Kidney epithelial cell (primary cell): ENCODE measurements at places on chromosomes 1 and 21. TPM values are rescaled to one million over a fixed set of nuclear protein-coding genes. Genes with fewer than 3 reads are reported as not detected.

DNA sequence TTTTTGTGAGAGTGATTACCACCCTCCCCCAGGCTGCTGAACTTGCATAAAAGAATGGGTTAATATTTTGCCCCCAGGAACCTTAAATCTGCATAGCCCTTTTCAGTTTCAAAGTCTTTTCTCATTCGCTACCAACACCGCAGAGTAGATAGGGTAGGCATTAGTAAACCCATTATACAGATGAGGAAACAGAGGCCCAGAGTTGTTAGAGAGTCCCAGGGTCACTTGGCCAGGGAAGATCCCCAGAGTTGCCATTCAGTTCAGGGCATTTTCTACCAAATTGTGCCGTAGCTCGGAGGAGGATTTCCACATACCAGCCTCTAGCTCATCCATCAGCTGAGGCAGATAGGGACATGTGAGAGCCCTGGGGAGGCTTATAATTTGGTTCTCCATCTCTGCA, 40.5 kb downstream of the NEK2 start:
- DNase-seq = no peak

- no peak for DNase-seq
Observed at GRCh38 chr1:220924331-220924970, 45.2 kb downstream of the HLX start.

The PTAFR gene
- 1.8 and 2.3 TPM in 2 replicates for total RNA-seq

The CHI3L2 gene
- total RNA-seq = 3.2 and 7.5 TPM in 2 replicates

The PNRC2 gene
- 95.9 and 102 TPM in 2 replicates for total RNA-seq

GRCh38 chr1:34617321-34618118, 137.3 kb upstream of the GJB5 start:
- DNase-seq = no peak

The EPHA10 gene
- total RNA-seq = 0.13 and 0.55 TPM in 2 replicates

DNA sequence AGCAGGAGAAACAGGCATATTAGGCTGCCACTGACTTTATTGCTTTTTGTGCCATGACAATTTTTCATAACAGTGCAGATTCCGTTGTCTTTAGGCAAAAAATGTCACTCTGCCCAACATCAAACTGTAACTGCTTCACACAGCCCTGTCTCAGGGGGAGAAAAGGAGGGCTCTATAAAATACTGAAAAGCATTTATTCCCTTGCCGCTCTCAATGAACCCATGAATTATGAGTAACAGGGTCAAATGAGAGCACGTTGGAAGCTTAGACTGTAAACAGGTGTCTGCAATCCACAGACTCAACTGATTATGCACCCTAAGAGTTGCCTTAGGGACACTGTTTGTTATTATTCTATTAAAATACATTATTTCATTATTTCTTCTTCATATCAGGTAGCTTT, 292.1 kb upstream of the FMN2 start:
- DNase-seq = no peak

GRCh38 chr1:155035936-155036335, 2.3 kb downstream of the DCST1 start:
- DNase-seq = no peak

DNA sequence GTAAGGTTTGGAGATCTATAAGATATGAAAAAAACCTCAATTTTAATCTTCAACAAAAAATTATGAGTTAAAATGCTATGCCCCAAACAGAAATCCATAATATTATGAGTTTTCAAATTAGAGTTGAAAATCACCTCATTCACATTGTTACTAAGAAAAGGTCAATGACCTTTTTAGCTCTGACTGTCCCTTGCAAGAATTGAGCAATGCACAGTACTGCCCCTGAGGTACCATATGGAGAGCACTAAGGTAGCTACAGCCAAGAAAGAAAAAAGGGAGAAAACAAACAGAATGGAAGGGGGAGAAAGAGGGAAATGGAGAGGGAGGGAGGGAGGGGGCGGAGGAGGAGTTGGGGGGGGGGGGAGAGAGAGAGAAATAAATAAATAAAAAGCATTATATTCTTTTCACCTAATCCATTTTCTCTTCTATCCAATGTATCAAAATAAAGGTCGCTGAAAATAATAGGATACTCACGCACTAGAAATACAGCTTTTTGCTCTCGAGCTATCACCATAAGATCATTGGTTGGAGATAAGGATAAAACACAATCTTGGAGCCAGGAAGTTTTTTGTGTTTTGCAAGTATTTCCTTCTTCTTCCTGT, 58.8 kb downstream of the RAB3GAP2 start:
- DNase-seq = no peak

GRCh38 chr21:46097336-46098293, at the start of gene COL6A2:
COL6A2 (plus strand) TSS chr21:46098112.
- no peak for DNase-seq

- no peak for DNase-seq
Observed at GRCh38 chr1:229281339-229281926, 10.5 kb downstream of the RAB4A start.

GRCh38 chr1:118007391-118007790, 77.9 kb downstream of the WDR3 start:
- no peak for DNase-seq

The PGLYRP3 gene
- not detected in 2 replicates for total RNA-seq

- no peak for DNase-seq
Observed at GRCh38 chr1:110239441-110240430, 29.6 kb downstream of the KCNC4 start.

DNA sequence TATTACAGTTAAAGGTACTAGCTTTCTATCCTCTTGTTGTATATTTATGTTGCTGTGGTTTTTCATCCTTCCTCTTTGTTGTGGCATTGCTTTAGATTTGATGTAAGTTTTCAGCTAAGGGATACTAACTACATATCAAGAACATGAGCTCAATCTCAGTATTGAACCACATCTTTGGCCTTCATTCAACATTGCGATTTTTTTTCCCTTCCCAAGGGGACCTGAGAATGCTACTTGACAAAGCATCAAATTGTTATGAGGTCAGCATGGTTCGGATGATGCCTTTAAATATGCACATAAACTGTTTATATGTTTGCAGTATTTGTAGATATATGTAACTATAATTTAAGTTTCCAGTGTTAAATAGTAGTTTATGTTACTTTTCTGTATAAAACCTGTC, 31.7 kb upstream of the GPR88 start:
- DNase-seq = no peak

DNA sequence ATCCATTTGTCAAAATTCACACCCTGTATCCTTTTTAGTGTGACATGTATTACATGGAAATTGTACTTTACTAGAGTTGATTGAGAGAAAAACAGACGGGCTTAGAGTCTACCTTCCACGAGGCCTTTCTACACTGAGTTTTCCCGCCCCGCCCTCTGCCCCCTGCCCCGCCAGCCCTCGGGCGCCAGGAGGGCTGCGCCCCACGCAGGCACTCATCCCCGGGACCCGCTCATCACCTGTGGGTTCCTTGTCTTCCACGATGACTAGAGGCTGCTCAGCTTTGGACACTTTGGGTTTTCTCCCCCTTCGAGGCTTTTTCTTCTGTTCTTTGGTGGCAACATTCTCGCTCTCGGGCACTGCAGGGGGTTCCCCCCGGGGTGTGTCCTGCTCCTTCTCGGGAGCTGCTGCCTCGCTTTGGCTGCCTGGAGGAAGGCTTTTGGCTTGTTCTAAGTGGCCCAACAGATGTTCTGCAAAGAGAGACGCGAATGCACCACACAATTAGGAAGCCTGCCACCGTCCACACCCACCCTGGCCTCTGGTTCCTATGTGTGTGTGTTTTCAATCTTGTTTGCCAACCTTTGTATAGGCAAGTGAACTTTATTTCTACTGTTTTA, 39.6 kb downstream of the PRDM15 start:
- no peak for DNase-seq

The SFN gene
- 85.8 and 89.0 TPM in 2 replicates for total RNA-seq

The ADGRL4 gene
- total RNA-seq = 21.8 and 23.8 TPM in 2 replicates

- DNase-seq = no peak
Observed at GRCh38 chr1:115219927-115220326, 118.1 kb downstream of the NGF start.

The DNAJB4 gene
- total RNA-seq = 7.3 and 8.1 TPM in 2 replicates

The NEK2 gene
- 4.3 and 4.4 TPM in 2 replicates for total RNA-seq

- no peak for DNase-seq
Observed at GRCh38 chr1:98222706-98223105, 301.9 kb upstream of the DPYD start.

DNA sequence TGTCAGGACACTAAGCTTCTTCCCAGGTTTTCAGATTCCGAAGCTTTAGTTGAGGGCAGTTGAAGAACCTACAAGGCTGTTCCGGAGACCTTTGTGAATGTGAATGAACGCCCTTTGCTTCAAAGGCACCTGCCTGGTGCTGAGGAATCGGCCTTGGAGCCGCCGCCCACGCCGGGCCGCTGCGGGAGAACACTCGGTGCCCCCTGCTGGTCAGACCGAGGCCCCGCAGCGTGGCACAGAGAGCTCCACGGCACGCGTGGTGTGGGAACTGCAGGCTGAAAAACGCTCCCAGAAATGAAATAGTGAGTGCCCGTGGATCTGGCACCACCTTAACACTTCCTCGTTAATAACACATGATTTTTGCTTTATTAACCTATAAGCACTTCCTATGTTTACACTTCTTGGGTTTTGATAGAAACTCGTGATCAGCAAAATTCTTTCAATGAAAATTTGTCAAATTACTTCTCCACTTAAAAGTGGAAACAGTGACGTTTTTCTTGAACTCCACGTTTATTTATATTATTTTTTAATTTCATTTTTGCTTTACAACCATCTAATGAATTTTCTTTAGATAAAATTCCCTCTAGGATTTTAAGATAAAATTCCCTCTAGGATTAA, 460.6 kb downstream of the DSCAM start:
- no peak for DNase-seq

- no peak for DNase-seq
Observed at GRCh38 chr1:150976401-150976821, 1.8 kb upstream of the CERS2 start.

The GPR37L1 gene
- total RNA-seq = 0.04 and 0.07 TPM in 2 replicates

The DYNLT4 gene
- total RNA-seq = 0.25 and 0.41 TPM in 2 replicates

- no peak for DNase-seq
Observed at GRCh38 chr1:53110370-53111072, 31.9 kb downstream of the SLC1A7 start.

DNA sequence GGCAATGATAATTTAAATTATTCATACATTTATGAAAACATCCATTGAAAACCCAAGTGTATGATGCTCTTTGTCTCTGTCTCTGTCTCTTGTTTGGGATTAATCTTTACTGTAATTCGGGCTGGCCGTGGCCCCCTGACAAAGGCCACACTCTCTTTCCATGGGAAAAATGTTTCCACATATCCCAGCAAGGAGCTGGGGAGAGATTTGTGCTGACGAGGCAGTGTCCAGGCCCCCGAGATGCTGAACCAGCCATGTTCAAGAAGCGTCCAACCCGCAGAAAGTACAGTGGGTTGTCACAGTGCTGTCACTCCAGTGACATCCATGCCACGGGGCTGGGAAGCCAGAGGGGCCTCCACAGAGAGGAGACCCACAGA, 147.0 kb downstream of the PRDM16 start:
- DNase-seq = no peak

DNA sequence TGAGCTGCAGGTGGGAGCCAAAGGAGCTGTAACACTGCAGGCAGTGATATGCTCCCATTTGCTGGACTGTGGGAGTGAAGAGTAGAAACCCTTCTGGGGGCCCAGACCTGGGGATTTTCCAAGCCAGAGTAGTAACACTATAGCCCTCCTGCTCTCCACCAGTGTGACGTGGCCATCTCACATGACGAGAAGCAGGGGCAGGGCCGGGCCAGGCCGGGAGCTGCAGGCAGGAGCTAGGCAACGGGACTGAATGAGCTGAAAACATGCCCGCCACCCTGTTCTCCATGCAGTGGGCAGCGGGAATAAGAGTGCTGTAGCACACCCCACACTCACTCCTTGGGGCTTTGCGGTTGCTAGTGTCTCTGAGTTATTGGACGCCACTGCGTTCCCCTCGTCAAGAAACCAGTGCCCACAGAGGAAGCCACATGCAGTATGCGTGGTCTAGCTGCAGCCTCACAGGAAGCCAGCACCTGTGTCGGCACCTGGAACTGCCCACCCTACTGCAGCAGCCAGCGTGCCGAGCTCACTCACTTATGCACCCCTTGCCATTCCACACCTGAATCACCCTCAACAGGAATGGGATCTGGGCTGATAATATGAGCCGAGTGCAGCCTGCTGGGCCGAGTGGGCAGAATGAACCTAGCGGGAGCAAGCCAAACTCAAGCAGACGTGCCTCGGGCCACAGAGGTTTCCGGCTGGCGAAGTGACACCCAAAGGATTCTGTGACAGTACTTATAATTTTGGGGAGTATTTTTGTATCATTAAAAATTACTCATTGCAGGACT, 1389.6 kb downstream of the KCNT2 start:
- DNase-seq = no peak

The C8B gene
- total RNA-seq = not detected in 2 replicates

GRCh38 chr1:66341446-66342089, 192.4 kb upstream of the SGIP1 start:
- DNase-seq = no peak

DNA sequence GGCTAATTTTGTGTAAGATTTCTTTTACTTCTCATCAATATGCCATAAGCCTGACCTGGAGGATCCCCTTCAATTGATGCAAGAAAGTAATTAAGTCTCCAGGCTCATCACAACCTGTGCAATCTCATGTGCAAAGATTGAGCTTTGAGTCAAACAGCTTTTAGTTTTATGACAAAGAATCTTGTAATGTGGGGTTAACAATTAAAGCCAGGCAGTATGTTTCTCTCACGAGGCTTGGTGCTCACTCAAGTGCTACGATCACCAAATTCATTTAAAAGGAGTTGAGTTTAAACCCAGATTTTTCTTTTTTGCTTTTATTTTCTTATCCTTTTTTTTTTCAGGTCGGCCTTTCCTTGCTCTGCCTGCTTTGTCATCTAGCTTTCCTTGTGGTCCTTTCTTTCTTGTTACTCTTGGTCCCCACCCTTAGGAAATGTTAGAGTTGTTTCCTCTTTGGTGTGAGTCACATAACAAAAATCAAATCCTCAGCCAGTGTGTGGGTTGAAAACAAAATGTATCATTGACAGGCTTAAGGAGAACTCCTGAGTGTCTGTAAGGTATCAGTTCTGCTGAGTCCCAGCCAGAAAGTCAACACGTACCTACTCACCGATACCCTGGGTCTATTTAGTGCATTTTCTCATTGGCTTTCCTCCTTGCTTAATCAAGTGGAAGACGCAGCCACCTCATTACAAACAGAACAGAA, 1037.2 kb downstream of the ADGRL2 start:
- DNase-seq = peak; percentile 48

DNA sequence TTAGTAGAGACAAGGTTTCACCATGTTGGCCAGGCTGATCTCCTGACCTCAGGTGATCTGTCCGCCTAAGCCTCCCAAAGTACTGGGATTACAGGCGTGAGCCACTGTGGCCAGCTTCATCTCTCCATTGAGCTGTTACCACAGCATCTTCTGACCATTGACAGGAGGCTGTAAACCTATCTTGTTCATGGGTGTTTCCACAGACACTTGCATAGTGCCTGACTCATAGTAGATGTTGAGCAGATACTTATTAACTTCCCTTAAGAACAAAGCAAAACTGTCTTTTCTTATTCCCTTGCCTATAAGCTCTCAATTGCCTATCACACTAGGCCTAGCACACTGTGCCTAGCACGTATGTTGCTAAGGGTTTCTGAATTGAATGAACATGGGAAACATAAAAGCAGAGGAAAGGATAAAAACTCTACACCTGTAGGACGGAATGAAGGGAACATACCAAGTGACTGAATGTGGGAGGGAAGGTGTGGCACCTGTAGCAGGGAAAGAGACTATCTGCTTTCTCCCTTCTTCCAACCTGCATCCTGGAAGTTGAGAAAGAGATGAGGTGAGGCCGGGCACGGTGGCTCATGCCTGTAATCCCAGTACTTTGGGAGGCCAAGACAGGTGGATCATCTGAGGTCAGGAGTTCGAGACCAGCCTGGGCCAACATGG, 1.2 kb upstream of the C1orf54 start:
- no peak for DNase-seq

The VANGL2 gene
- 17.0 and 18.2 TPM in 2 replicates for total RNA-seq

The TNNI3K gene
- total RNA-seq = 1.4 TPM in 1 of 2 replicates, not detected in the other
